ENCODE measurements at places on chromosomes 16 and 17.

GRCh38 chr16:88613911-88614817 lies 24.2 kb upstream of the IL17C start:
- DNase-seq: no peak

DNA sequence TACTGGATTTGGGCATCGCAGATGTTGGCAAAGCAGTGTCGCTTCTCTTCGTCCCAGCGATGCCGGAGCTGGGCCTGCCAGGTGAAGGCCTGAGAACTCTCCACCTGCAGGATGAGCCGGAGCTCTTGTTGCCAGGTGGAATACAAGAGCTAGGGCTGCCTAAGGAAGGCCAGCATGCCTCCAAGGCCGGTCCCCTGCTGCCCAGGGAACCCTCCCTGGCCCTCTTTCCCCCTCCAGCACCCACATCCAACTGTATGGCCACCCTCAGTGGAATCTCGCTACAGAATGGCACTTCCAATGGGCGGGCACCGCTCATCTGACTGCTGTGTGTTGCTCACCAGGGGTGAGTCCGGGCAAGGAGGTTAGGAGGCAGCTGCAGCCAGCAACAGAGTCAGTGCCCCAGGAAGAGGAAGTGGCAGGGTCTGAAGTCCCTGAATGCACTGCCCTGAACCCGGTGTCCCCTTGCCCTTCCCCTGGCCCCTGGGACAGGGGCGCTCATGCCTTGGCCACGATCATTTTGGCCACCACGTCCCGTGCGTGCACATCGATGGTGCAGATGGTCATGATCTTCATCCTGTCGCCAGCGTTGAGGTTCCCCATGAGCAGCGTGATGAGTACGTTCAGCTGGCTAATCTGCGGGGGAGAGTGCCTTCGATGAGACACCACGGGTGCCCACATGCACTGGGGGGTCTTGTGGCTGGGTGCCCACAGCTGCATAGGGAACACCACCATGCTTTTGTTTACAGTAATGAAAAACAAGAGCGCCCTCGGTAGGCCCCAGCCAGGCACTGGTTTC lies 75.8 kb downstream of the DNAH17 start:
- DNase-seq: no peak

GRCh38 chr16:80166082-80166481 lies 374.7 kb upstream of the DYNLRB2 start:
- DNase-seq: no peak

DNA sequence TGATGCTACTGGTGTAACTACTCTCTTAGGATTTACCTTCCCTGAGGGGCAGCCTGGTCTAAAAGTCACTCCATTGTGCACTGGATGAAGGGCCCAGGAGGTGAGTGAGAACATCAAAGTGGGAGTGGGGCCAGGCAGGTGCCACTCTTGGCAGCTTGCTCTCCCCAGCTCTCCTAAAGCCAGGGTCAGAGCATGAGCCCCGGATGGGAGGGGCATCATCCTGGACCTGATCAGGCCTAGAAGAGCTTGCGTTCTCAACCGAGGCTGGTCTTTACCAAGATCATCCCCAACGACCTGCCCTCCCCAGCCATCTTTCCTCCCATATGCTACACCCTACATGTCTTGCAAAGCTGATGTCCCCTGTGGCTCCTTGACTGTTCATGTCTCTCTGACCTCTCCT lies 87.1 kb downstream of the AIPL1 start:
- no peak for DNase-seq

GRCh38 chr16:1377406-1378010 lies 25.8 kb downstream of the GNPTG start:
- DNase-seq: no peak

DNA sequence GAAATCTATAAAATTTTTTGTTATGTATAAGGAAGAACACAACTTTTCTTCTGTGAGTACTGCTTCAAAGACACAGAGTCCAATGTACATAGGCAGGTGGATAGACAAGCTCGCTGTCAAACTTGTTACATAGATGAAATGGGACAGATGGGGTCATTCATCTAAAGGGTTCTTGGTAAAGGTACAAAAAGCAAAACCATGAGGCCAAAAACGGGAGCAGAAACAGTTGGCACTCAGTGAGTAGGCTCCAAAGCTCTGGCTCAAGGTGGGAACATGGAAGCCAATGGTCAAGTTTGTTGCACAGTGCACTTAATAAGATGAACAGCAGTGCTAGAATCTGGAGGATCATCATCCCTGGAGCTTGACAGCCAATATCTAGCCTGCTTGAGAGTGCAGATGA lies 979.0 kb upstream of the EEF2KMT start:
- DNase-seq: no peak

DNA sequence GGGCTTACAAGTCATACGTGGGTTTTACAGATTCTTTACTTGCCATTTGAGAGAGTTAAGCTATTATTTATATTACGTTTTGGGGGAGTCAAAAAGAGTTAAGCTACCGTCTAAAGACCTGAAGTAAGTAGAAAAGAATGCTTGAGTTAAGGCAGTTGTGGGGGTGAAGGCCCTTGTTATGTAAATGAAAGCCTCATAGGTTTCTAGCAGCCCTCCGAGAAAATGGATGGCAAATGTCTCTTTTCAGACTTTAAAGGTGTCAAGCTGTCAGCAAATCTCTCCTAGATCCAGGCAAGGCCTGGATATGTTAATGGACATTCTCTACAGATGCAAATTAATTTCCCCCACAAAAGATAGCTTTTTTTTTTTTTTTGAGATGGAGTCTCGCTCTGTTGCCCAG lies 7.2 kb upstream of the EIF4A3 start:
- DNase-seq: no peak

- no peak for DNase-seq
Measured at GRCh38 chr17:351449-351738, 1.2 kb downstream of the RPH3AL start.

DNA sequence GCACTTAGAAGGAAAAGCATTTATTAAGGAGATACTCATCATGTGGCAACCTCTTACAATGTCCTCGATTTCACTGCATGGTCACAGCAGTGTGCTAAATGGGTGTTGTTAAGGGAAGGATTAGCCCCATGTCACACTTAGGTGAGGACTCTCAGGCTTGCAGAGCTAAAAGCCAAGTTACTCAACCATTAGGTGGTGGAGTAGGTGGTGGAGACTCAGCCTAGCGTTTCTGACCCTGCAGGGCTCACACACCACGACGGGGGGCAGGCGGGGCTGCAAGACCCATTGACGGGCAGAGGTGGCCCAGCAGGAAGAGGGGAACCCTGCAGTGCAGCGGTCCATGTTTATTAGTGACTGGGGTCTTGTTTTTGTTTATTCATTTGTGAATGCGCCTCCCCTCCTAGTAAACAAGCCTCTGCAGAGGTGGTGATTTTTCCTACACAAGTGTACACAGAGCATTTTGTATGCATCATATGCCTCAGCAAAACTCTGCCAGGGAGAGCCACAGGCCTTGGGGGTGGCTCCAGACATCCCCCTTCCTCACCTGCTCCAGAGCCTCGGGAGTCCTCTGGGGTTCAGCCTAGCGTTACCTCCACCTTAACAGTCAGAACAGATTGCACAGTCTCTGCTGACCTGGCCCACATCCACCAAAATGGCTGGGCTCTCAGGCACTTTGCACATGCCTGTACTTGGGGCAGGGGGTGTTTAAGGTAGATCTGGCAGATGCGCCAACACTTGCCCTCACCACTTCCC lies 216.7 kb downstream of the C16orf95 start:
- no peak for DNase-seq

Measured in stimulated activated CD4-positive, alpha-beta T cell treated with anti-CD3 and anti-CD28 coated beads, Interleukin-4, amount 100 ng/mL, for 4 hours (primary cell).